ENCODE measurements at places on chromosomes 7 and 10. TPM values are rescaled to one million over a fixed set of nuclear protein-coding genes. Genes with fewer than 3 reads are reported as not detected.

GRCh38 chr10:14086596-14086995 is 244.1 kb downstream of the FRMD4A start:
- DNase-seq, result no peak

- no peak for DNase-seq
Observed at GRCh38 chr7:158314394-158314793, 273.2 kb downstream of the PTPRN2 start.

DNA sequence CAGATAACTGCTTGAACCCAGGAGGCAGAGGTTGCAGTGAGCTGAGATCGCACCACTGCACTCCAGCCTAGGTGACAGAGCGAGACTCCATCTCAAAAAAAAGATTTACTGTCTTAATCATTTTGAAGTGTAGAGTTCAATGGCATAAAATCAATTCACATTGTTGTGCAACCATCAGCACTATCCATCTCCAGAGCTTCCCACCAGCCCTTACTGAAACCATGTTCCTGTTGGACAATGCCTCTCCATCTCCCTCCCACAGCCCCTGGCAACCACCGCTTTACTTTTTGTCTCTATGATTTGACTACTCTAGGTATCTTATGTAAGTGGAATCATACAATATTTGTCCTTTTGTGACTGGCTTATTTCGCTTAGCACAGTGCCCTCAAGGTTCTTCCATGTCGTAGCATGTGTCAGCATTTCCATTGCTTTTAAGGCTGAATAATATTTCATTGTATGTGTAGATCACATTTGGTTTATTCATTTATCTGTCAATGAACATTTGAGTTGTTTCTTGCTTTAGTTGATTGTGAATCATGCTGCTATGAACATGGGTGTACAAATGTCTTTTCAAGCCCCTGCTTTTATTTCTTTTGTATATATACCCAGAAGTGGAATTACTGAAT is 33.1 kb downstream of the NACAD start:
- DNase-seq, result no peak

DNA sequence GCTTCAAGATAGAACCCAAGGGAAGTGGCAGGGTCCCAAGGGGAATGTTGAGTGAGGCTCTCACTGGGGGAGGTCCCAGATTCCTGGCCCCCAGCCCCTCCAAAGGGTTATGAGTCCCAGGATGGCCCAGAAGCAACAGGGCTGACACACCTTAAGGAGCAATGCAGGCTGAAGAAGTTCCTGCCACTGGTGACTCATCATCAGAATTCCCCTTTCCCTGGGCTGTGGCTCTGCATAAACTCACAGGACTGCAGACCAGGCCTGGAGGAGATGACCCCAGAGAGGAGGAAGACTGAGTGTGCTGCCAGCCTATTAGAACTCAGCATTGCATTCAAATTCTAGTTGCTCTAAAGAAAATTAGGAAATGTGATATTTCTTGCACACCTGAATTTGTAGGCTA is 126.7 kb downstream of the DPP6 start:
- DNase-seq, result no peak

- DNase-seq, result no peak
Observed at GRCh38 chr7:81140252-81140651, 221.4 kb upstream of the SEMA3C start.

GRCh38 chr10:80260295-80261243 is 28.9 kb downstream of the MAT1A start:
- no peak for DNase-seq

DNA sequence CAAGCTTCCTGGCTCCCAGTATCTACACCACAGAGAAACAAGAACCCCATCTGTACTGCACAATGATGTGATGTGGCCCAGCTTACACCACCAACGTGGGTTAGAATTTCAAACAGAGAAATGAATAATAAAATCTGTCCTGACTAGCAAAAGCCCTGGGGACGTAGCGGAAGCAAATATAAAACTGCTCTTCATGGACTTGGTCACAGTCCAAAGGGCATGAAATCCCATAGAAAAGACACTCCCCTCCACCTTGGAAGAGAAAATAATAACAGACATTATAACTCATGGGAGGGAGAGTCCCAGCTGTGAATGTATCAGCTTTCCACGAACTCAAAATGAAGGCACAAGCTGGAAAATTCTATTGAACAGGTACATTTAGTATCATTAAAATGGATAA is 205.3 kb upstream of the GALNT17 start:
- no peak for DNase-seq

DNA sequence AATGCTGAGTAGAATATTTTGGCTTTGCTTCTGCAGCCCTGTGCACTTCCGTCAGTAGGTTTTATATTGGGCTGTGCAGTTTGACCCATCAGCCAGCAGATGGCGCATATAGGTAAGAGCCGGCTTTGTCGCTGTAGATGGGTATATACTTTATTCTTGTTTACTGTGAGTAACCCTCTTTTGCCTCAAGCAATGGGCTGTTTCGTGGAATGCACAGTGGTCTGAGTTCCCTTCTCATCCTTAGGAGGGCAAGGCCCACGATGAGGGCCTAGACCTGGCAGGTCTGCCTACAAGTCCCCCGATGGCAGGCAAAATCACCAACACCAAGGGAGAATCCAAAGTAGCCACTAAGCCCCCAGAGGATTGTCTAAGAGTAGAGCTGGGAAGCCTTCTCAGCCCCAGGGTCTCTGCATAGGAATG is 1002.9 kb upstream of the KCND2 start:
- peak; percentile 40 for DNase-seq

PCLO gene
- total RNA-seq, result 6.1 TPM

DNA sequence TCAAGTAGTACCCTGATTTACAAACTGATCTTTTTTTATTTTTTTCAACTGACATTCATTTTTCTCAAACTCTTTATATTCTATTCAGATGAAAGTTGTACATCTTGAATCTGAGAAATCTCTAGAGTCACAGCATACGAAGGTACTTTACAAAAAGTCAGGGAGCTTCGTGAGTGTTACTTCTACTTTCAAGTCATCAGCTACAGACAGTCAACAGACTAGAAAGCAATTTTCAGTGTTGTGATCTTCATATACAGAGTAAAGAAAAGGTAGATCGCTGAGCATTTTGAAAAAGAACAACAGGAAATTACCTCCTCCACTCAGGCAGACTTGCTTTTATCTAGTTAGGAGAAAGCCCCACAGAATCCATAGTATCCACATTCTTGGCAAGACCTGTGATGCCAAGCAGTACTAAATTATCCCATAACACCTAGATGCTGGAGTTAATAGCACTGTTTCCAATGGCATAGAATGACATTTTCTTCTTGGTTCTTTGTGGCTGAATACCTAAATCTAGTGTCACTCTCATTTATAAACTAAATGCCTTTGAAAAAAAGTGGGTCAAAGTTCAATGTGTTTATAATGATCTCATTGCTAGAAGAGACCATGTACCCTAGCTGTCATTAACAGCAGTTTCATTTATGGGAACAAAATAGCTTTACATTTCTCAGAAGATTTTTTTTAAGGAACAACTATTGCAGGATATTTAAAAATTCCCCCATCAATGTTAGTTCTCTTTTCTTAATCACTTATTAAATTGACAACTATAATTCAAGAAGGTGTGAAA is 12.0 kb upstream of the ZNF800 start:
- no peak for DNase-seq

HOXA9 gene
- 26.7 TPM for total RNA-seq

DNA sequence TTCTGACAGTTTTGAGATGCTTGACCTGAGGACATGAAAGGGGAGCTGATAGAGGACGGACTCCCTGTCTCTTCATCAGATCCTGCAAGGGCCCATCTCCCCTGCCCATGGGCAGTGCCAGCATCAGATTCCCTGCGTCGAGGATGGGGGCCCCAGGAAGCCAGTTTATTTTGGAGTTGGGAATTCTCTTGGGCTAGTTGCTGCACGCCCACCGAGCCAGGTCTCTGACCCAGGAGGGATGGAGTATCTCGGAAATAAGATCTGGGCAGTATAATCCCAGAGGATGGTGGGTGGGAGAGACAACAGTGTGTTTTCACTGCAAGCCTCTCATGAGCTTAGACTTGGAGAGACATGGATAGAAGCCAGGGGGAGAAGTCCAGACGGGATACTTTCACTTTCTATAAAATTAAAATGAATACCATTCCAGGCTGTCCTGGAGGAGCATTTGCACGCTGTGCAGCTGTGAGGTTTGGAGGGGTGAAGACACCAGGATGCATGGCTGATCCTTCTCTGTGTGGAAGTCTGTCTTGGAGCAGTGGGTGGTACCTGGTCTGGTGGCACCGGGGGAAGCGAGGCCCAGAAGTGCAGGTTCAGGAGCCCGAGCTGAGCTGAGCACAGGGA is 25.8 kb downstream of the DOCK1 start:
- DNase-seq, result no peak

DNA sequence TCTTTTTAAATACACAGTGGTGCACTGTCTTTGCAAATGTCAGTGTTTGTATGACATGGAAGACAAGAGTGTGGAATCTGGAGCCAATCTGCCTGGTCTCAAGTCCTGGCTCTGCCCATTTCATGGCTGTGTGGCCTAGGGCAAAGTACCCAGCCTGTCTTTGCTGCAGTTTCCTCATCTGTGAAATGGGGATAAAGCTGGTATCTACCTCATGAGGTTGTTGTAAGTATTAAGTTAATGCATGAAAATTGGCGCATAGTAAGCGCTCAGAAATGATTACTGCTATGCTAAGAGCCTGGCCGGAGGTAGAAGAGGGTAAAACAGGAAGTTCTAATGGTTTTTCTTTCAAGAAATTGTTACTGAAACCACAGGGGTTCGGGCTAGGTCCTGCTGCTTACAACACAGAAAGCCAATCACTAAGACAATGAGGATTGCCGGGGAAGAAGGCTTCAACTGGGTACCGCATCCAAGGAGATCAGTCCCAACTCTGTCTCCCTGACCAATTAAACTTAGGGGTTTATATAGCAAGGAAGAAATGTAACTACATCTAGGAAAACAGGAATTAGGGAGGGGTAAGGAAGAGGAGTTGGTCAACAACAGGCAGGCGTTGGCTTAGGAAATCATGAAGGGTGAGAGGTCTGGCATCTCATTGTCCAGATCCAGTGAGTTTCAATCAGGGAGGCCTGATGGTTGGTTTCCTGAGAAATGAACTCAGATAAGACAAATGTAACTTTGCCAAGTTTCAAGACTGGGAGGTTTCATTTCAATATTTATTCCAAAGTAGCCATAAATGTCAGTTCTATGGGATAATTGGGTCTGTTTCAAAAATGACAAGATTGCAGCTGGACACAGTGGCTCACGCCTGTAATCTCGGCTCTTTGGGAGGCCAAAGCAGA is 57.0 kb downstream of the CHST3 start:
- no peak for DNase-seq

DNA sequence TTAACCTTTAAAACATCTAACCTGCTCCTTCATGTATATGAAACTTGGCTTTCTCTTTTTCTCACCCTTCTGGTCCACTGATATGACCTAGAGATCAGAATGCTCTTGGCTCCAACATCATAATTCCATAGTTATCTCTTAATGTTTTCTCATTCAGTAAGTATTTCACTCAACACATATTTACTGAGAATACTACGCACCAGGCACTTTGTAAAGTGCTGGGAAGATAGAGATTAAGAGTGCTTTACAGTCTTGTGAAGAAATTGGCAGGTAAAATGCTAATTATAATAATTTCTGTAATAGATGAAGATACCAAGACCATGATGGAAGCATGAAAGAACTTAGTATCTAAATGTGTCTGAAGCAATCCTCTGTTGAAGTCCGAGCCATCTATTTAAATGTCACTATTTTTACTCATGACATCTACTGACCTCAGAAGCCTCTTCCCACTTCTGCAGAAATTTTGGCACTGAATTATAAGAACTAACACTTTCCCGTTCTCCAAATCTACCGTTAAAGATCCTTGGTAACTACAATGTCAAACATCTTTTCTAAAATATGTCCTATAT is 116.2 kb downstream of the HBP1 start:
- DNase-seq, result no peak

Measured in suprapubic skin (tissue), 4 donors.